ENCODE measurements at places on chromosomes 7 and 10.

GRCh38 chr7:28729727-28730126 is 228.4 kb downstream of the TRIL start:
- no peak overlapping the region for H3K4me3 ChIP-seq
- H3K36me3 ChIP-seq: no peaks in the 10 kb centered on the region
- H3K4me1 ChIP-seq: peaks cover 34% of the 10 kb centered on the region

DNA sequence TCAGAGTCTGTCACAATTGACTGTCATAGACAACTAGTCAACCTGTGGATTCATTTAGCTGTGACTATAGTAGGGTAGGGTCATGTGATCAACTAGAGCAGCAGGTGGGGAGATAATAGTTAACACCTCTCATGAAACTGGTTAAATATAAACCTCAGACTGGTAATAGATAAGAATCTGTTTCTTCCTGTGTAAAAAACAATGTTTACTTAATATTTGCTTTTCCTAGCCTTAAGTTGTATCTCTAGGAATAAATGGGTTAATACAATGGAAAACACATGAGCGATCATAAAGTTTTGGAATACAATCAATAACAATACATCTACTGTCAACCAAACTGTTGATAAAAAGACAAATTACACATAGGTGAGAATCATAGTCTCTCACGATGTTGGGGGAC is 43.4 kb upstream of the ITGB8 start:
- no peak overlapping the region for H3K27ac ChIP-seq
- H3K36me3 ChIP-seq: no peaks in the 10 kb centered on the region
- H3K27me3 ChIP-seq: no peaks in the 10 kb centered on the region

- H3K27ac ChIP-seq: no peak overlapping the region
- peaks cover 2% of the 10 kb centered on the region for H3K4me1 ChIP-seq
- DNase-seq: no peak
- no peaks in the 10 kb centered on the region for H3K36me3 ChIP-seq
- H3K4me3 ChIP-seq: no peak overlapping the region
These were observed 4.9 kb downstream of the DKK1 start for GRCh38 chr10:52318822-52319464.

GRCh38 chr7:141397236-141398163 is 153.7 kb upstream of the AGK start:
- H3K4me3 ChIP-seq: no peak overlapping the region
- no peaks in the 10 kb centered on the region for H3K36me3 ChIP-seq
- no peaks in the 10 kb centered on the region for H3K27me3 ChIP-seq
- no peak overlapping the region for H3K27ac ChIP-seq
- H3K4me1 ChIP-seq: no peaks in the 10 kb centered on the region

GRCh38 chr7:36210291-36210922 is 57.4 kb downstream of the EEPD1 start:
- no peak overlapping the region for H3K4me3 ChIP-seq
- DNase-seq: no peak
- no peaks in the 10 kb centered on the region for H3K27me3 ChIP-seq
- peaks cover 24% of the 10 kb centered on the region for H3K4me1 ChIP-seq
- H3K36me3 ChIP-seq: no peaks in the 10 kb centered on the region

- H3K4me3 ChIP-seq: no peak overlapping the region
- no peaks in the 10 kb centered on the region for H3K27me3 ChIP-seq
- H3K4me1 ChIP-seq: no peaks in the 10 kb centered on the region
- no peaks in the 10 kb centered on the region for H3K36me3 ChIP-seq
These were observed 88.3 kb downstream of the C10orf105 start for GRCh38 chr10:71631007-71631861.
